ENCODE measurements at places on chromosomes 7 and 10. TPM values are rescaled to one million over a fixed set of nuclear protein-coding genes. Genes with fewer than 3 reads are reported as not detected.

GFRA1 gene
- total RNA-seq = 1.7 TPM

VAX1 gene
- total RNA-seq = not detected

CPA2 gene
- total RNA-seq = not detected

INSIG1 gene
- 183 TPM for total RNA-seq

PDZD7 gene
- total RNA-seq = 0.21 TPM

CACNA2D1 gene
- 28.0 TPM for total RNA-seq

OPN1SW gene
- total RNA-seq = not detected

PLEKHA1 gene
- 15.8 TPM for total RNA-seq

MINDY3 gene
- total RNA-seq = 18.7 TPM

BHLHA15 gene
- total RNA-seq = not detected

UBE2D1 gene
- 23.0 TPM for total RNA-seq

PURB gene
- 21.1 TPM for total RNA-seq

FZD1 gene
- total RNA-seq = 6.9 TPM

SPAM1 gene
- not detected for total RNA-seq

HABP2 gene
- not detected for total RNA-seq

SLC16A9 gene
- 13.7 TPM for total RNA-seq

FIS1 gene
- 118 TPM for total RNA-seq

TRIM50 gene
- total RNA-seq = not detected

OR13A1 gene
- not detected for total RNA-seq

KAT6B gene
- 3.1 TPM for total RNA-seq

DNAAF5 gene
- 51.0 TPM for total RNA-seq

CLEC5A gene
- total RNA-seq = not detected

NRBF2 gene
- total RNA-seq = 27.8 TPM

VSTM4 gene
- 0.29 TPM for total RNA-seq

DGKI gene
- 1.5 TPM for total RNA-seq

HKDC1 gene
- 0.23 TPM for total RNA-seq

PLPP4 gene
- total RNA-seq = 2.6 TPM

FAM107B gene
- total RNA-seq = 10.0 TPM

TRIM73 gene
- total RNA-seq = not detected

GSTO1 gene
- 239 TPM for total RNA-seq

ACTA2 gene
- total RNA-seq = 14.9 TPM

OR2A5 gene
- total RNA-seq = not detected

CYP3A5 gene
- not detected for total RNA-seq

CABCOCO1 gene
- total RNA-seq = 1.2 TPM

TDRD1 gene
- not detected for total RNA-seq

INMT gene
- total RNA-seq = 0.66 TPM

TSPAN33 gene
- total RNA-seq = 11.2 TPM

NEUROG3 gene
- total RNA-seq = 0.14 TPM

NRAP gene
- not detected for total RNA-seq

TMEM225B gene
- total RNA-seq = 1.6 TPM

PPP1R17 gene
- total RNA-seq = not detected

GPR37 gene
- total RNA-seq = 0.95 TPM

PLCE1 gene
- 0.80 TPM for total RNA-seq

IFIT1B gene
- 0.12 TPM for total RNA-seq

ADIRF gene
- not detected for total RNA-seq

PNLIPRP2 gene
- total RNA-seq = not detected

TEX47 gene
- not detected for total RNA-seq

OR6B1 gene
- total RNA-seq = not detected

RBAK gene
- 8.6 TPM for total RNA-seq

ACTR1A gene
- total RNA-seq = 100 TPM

ADRB1 gene
- 1.1 TPM for total RNA-seq

LMOD2 gene
- not detected for total RNA-seq

CNTNAP2 gene
- total RNA-seq = 2.8 TPM

STAG3 gene
- 0.35 TPM for total RNA-seq

FAM131B gene
- total RNA-seq = 3.1 TPM

ZNF804B gene
- total RNA-seq = 0.17 TPM

CPVL gene
- total RNA-seq = 106 TPM

CNPY1 gene
- total RNA-seq = not detected

All from H4 (cell line).